ENCODE measurements at places on chromosomes 3 and 15.

DNA sequence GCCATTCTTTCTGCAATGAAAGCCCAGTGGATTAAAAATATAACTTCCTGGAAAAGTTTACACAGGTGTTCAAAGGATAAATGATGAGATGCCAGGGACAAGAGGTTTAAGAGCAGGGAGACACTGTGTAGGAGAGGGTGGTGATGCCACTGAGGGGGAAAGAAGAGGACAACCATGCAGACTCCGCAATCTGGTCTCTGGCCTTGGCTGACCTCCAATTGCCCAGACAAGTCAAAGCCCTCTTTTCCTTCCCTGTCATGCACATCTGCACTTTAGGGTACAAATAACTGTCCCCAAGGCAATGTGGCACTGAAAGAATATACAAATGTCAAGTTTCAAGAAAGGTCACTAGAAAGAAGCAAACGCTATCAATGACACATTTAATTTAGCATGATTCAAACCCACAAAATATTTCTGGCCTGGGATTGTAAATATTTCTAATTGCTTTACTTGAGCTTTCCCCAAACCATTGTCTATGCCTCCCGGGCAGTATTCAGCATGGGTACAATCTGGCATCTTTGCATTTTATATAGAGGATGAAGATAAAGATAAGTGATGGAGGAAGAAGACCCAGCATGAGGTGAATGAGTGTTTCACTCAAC is 319.4 kb downstream of the PLCL2 start:
- no peak for DNase-seq

GRCh38 chr3:28703843-28704242 is 355.2 kb upstream of the AZI2 start:
- DNase-seq = no peak

GRCh38 chr3:181694805-181695660 is 16.7 kb upstream of the SOX2 start:
- DNase-seq = no peak

- DNase-seq = no peak
These were observed 124.3 kb upstream of the LRRC3B start for GRCh38 chr3:26498271-26498670.

- no peak for DNase-seq
These were observed 14.2 kb downstream of the IFT80 start for GRCh38 chr3:160384639-160385318.

DNA sequence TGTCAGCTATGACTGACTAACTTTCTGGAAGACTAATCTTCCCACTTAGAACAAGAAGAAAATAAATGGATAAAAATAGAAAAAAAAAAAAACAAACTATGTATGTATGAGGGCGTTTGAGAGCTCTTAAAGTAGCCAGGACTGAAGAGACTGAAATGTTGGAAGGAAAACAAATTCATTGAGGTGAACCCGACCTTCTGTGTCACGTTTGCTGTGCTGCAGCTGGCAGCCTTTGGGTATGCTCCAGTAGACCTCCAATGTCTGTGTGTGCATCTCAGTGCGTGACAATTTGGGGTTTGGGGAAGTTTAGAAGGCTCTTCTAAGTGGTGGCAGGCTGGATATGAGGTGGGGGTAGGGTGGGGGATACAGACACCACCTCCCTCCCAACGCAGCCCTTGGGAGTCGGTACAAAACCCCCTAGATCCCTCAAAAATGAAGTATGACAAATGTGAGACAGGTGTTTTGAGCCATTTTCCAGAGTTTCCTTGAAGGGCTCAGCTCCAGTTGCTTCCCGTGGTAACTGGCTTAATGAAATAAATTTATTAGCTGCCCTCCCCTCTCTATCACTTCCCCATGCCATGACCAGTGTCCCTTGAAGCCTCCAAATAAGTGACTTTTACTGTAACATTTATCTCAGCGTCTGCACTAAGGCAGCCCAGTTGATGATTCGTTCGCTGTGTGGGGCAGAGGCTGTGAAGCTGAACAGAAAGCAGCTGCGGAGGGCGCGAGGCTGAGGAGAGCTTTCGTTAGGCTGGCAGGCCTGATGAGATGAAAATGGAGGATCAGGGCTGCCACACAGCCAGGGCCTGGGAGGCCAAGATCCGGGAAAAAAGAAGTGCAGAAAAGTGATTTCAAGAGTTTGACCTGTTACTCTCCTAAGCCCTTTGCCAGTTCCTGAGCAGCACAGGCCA is 34.9 kb upstream of the GABRB3 start:
- DNase-seq = no peak

DNA sequence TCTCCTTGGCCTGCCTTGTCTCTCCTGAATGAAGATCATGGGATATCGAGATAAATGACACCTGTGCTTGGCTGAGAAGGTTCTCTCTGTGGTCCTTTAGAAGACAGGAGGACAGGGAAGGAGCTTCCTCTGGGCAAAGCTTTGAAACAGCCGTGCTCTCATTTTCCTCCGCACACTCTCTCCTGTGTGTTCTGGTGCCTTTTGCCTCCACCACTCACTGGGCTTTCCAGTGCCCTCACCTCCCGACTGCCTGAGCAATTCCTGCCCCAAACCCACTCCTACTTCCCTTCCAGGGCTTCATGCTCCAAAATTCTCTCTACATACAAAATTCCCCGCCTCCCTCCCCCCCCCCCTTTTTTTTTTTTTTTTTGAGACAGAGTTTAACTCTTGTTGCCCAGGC is 32.3 kb downstream of the UPK1B start:
- DNase-seq = no peak

DNA sequence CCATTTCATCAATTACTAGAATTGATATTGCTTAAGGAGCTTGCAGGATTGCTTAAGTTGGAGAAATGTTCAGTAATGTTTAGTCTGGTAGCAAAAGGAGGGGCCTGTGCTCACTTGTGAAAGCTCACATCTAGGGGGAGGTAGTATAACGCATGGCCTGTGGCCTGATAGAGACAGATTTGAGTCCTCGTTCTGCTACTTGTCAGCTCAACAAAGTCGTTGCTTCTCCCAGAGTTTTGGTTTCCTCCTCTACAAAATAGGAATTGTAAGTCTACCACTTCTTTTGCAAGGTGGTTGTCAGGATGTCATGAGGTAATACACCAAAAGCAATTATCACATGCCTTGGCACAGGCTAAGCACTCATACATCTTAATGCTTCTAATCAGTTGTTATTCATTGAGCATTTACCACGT is 1.3 kb downstream of the ST3GAL6 start:
- no peak for DNase-seq

DNA sequence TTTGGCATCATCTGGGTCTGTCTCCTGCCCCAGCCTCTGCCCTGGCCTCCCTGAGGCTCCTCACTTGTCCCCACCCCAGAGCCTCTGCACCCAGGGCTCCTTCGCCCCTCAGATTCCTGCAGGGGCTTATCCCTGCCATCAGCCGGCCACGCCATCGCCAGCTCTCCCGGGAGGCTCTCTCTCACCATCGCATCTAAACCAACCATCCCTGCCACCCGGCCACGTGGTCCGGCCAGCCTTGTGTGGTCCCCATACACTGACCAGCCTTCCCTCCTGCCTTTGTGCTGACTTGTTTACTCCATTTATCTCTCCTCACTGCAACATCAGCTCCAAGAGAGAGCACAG is 134.3 kb upstream of the IQSEC1 start:
- DNase-seq = no peak

DNA sequence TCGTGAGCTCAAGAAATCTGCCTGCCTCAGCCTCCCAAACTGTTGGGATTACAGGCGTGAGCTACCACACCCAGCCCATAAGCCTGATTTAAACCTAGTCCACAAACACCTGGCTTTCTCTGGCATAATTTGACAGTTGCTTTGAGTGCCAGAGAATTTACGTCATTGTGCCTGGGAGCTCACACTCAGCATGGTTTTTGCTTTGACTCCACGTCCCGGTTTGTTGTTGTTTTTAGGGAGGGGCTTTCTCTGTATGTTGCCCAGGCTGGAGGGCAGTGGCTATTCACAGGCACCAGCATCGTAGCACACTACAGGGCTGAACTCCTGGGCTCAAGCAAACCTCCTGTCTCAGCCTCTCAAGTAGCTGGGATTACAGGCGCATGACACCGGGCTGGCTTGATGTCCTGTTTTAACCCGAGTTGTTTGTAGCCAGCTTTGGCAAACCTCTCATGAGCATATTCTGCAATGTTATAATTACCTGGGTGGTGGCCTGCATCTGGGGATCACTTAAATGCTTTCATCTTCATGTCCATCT is 32.7 kb downstream of the CEMIP start:
- no peak for DNase-seq

GRCh38 chr3:25420885-25421284 is 7.2 kb upstream of the RARB start:
- DNase-seq = no peak

GRCh38 chr15:60408463-60408981 is 10.7 kb upstream of the ANXA2 start:
- DNase-seq = no peak

DNA sequence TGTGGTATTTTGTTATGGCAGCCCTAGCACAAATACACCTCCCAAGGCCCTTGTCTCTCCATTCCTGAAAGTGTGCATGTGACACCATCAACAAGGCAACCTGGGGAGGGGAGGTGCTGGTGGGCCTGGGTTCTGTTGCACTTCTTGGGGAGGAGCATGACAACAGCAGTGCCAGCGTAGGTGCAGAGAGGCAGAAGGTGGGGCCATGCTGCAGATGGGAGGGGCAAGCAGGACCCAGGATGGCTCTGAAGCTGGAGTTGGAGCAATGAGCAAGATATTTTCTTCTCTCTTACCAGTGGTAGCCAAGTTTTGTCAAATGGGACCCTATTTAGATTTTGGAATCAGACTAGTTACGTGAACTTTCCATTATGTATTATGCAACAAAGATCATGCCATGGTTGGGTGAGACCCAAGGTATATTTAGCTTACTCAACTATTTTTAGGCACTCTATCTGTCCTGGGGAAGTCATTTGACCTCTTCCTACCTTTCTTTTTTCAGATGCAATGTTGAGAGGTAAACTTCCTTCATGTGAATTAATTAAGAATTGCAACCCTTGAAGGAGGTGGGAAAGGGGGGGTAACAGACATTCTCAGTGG is 3.4 kb downstream of the FYCO1 start:
- DNase-seq = no peak

- no peak for DNase-seq
These were observed 4.9 kb downstream of the IL17RD start for GRCh38 chr3:57160076-57160764.

DNA sequence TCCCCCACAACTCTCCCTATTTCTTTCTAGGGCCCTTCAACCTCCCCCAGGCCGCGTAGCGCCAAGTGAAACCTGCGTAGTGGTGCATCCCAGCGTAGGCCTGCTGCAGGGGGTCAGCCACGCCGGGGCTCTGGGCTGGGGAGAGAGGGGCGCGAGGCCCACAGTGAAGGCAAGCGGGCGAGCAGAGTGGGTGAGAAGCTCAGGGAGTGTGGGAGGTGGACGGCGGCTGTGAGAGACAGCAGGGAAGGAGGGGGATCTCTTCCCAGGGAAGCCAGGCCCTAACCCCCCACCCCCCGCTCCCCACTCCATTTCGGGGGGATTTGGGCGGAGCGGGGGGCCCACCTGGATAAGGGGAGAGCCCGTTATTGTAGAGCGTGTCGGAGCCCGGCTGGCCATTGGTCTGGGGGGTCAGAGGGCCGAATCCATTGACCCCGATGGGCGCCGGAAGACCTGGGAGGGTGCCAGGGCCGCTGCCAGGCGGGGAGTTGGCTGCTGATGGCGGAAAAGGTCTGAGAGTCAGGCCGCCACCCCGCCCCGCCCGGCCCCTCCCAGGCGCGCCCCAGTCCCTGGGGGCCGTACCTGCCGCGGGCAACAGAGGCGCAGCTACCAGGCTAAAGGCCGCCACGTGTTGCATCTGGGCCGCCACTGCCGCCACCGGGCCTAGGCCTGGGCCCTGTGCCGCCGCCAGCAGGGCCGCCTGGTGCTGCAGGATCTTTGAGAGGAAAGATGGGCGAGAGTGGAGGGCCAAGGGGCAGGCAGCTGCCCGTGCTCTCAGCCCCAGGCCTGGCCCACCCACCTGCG is 16.6 kb upstream of the PARP6 start:
- DNase-seq = no peak

DNA sequence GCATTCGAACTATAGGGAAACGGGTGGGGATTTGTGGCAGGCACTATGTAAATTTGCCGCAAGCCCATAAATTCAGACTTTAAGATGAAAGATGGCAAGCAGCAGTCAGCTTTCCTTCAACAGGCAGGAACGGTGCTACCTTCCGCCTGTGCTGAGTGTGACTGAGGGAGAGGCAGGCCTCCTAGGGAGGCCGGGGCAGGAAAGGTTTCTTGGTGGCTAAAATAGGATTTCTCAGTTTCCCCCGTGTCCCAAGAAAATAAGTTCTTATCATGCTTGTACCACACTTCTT is 12.5 kb downstream of the FLNB start:
- DNase-seq = no peak

DNA sequence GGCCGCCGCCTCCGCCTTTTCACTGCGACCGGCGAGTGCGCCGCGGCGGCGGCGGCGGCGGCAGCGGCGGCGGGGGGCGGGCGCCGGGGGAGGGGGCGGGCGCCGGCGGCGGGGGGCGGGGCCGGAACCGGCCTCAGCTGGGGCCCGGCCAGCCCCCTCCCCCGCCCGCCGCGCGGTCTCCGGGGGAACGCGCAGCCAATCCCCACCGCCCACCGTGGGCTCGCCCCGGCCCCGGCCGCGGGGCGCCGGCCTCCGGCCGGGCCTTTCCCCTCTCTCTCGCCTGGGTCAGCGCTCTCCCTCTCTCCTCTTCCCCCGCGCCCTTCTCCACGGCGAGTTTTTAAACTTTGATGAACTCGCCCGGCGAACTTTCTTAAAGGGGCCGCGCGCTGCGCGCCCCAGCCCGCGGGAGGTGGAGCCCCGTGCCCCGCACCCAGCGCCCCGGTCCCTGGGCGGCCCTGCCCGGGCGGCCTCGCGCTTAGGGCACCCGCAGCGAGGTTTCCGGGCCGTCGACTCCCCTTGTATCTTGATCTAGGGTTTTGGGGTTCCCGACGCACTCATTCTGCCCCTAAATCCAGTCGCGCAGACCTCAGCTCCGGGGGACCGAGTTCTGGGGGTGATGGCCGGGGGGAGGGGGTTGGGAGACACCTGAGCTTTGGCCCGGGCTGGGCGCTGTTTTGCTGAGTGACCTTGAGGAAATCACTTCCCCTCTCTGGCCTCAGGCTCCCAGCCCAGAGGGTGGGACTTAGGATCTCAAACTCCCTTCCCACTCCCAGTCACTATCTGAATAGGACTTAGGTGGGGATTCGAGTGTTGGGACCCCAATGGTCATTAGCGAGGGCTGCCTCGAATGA is at the start of gene RBPMS2:
Gene RBPMS2, minus strand, starts transcription at position 39 of the 851 bp plus-strand sequence. CDS start 270 bp downstream, outside the sequence.
- no peak for DNase-seq

- DNase-seq = no peak
These were observed 71.4 kb upstream of the PSMD6 start for GRCh38 chr3:64094713-64095079.

DNA sequence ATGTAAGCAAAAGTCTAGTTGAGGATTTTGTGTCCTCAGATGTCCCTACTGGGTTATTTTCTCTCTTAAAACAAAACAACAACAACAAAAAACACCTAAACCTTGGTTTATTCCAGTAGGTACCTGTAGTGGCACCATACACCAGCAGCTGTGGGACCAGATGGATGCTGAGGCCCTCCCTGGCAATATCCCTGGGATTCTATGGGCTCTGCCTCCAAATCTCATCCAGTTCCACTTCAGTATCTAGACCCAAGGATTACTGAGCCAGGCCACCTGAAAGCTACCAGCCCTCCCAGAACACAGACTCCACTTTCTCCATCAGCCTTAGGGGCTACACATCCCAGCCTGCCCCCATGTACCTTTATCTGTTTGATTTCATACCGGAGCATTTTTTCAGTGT is 1.7 kb downstream of the TIMP4 start:
- DNase-seq = no peak

GRCh38 chr3:174089592-174089991 is 692.0 kb downstream of the NLGN1 start:
- DNase-seq = no peak

- DNase-seq = no peak
These were observed 35.4 kb downstream of the GRAMD1C start for GRCh38 chr3:113873814-113874526.

Measured in dorsolateral prefrontal cortex (tissue), 122 donors.